Ovary (tissue), 10 donors: ENCODE measurements at places on chromosomes 7 and 10. TPM values are rescaled to one million over a fixed set of nuclear protein-coding genes. Genes with fewer than 3 reads are reported as not detected.

GRCh38 chr7:137110535-137110934 lies 233.0 kb downstream of the PTN start:
- DNase-seq, result no peak

DNA sequence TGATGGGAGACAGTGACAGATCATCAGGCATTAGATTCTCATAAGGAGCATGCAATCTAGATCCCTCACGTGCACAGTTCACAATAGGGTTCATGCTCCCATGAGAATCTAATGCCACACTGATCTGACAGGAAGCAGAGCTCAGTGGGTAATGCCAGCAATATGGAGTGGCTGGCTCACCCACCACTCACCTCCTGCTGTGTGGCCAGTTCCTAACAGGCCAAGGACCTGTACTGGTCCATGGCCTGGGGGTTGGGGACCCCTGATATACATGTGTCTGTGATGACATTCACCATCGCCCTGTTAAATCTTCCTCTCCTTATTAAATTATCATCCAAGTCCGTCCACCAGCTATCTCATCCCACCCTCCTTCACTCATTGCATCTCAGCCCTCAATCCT lies 118.4 kb downstream of the TEX36 start:
- DNase-seq, result no peak

ASAH2 gene
- 1.3 TPM for polyA plus RNA-seq

GRCh38 chr10:46314071-46314470 lies 27.3 kb downstream of the ANTXRL start:
- no peak for DNase-seq

- no peak for DNase-seq
Measured at GRCh38 chr10:118783776-118784545, 29.2 kb upstream of the CACUL1 start.

ZPBP gene
- polyA plus RNA-seq, result 0.30 TPM

- no peak for DNase-seq
Measured at GRCh38 chr10:126646110-126646509, 24.4 kb downstream of the C10orf90 start.

DNA sequence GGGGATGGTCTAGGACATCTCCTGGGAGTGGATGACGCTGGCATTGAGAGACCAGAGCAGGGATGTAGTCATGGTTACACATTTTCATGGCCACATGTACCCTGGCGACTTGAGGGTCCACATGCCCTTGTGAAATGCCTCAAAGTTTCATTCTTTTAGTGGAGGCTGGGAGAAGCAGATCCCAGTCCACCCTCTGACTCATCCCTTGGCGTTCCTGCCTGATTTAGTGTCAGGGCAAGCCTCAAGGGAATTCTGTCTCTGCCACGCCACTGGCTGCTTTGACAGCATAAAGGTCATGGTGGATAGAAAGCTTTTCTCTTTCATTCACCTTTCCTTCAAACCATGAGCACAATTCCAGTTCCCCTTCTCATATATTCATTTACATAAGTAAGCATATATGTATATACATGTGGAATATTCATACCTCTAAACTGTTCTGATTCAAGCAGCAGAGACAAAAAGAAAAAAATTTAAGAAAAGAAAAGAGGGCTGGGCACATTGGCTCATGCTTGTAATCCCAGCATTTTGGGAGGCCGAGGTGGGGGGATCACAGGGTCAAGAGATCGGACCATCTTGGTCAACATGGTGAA lies 21.8 kb upstream of the KIF5B start:
- DNase-seq, result no peak

FAM131B gene
- 0.29 TPM for polyA plus RNA-seq

AZGP1 gene
- 5.4 TPM for polyA plus RNA-seq

NPSR1 gene
- not detected for polyA plus RNA-seq

GRCh38 chr10:26311383-26311940 lies 94.9 kb downstream of the GAD2 start:
- no peak for DNase-seq

TBX20 gene
- polyA plus RNA-seq, result not detected

FAM180A gene
- polyA plus RNA-seq, result 5.3 TPM

GRCh38 chr7:88203401-88203800 lies 16.4 kb downstream of the SRI start:
- DNase-seq, result no peak

DNA sequence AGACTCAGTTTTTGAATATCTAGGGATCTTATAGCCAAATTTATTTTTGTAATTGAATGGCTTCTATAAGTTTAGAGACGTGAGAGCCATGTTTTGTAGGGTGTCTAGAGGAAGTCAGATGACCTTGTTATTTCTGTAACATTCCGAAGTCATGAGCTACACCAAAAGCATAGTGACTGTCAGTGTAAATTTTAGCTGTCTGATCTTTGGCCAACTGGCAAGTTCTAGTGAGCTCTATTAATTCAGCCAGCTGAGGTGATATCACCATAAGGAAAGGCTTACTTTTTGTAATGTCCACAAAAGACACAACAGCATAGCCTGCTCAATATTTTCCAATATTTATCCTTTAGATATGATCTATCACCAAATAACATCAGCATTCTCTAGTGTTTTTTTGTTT lies 9.9 kb upstream of the NT5C3A start:
- no peak for DNase-seq

GRCh38 chr10:107971411-107971810 lies 806.9 kb upstream of the SORCS1 start:
- DNase-seq, result no peak

DNA sequence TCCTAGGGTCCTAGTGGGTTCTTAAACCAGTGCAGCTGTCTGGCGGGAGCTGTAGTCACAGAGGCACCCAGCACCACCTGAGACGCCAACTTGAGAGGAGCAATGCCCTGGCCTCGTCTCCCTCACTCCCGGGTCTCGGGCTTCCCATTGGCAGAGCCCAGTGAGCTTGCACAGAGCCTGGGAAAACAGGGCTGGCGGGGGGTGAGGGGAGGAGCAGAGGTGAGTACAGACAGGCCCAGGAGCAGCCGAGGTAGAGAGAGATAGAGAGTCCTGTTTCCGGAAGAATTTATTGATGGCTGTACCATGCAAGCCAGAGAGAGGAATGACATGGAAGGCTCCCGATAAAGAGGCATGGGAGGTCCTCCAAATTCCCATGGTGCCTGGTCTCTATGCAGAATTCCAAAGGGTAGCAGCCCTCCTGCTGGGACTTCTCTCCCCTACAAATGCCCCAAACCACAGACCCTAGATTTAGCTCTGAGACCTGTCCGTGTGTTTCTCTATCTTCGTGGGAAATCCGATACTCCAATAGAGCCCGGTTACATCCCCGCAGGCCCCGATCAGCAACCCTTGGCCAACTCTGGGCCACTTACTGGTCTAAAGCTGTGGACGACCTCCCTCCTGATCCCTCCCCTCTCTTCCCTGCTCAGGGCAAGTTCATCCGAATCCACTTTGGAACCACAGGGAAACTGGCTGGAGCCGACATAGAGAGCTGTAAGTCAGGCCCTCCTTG lies 20.3 kb upstream of the MYH16 start:
- DNase-seq, result no peak

- DNase-seq, result no peak
Measured at GRCh38 chr10:13512564-13512963, 16.2 kb downstream of the BEND7 start.

TAS2R4 gene
- polyA plus RNA-seq, result 1.5 TPM

ABCA13 gene
- 0.05 TPM for polyA plus RNA-seq

GIGYF1 gene
- 45.1 TPM for polyA plus RNA-seq

MDH2 gene
- 65.7 TPM for polyA plus RNA-seq

ZCCHC24 gene
- polyA plus RNA-seq, result 35.9 TPM

- DNase-seq, result no peak
Measured at GRCh38 chr10:131749767-131750142, 151.1 kb upstream of the PPP2R2D start.

GRCh38 chr7:1425292-1426136 lies 33.8 kb downstream of the MICALL2 start:
- DNase-seq, result no peak

CRCP gene
- polyA plus RNA-seq, result 23.2 TPM

RBP4 gene
- polyA plus RNA-seq, result 2.9 TPM
